Activated naive CD8-positive, alpha-beta T cell treated with anti-CD3 and anti-CD28 coated beads, Interleukin-2, amount 10 ng/mL, durations not matched to agents 7 days and 5 days (primary cell): ENCODE measurements at places on chromosomes 2 and 18. TPM values are rescaled to one million over a fixed set of nuclear protein-coding genes. Genes with fewer than 3 reads are reported as not detected.

- no peak for DNase-seq
Measured at GRCh38 chr2:14535156-14535555, 97.4 kb upstream of the LRATD1 start.

Gene IL18R1
- 37.3 TPM for total RNA-seq

GRCh38 chr2:25814681-25815080, 63.6 kb downstream of the ASXL2 start:
- DNase-seq = no peak

GRCh38 chr2:240556553-240557100, 1.2 kb downstream of the ANKMY1 start:
- DNase-seq = peak; percentile 75

Gene MATN3
- not detected for total RNA-seq

GRCh38 chr18:56511996-56512395, 126.4 kb downstream of the TXNL1 start:
- DNase-seq = no peak

GRCh38 chr2:226023383-226023782, 623.9 kb downstream of the NYAP2 start:
- no peak for DNase-seq

GRCh38 chr2:96098900-96099590, 17.3 kb downstream of the ADRA2B start:
- DNase-seq = peak; percentile 18

Gene GKN1
- total RNA-seq = not detected

- DNase-seq = no peak
Measured at GRCh38 chr2:129237966-129238725, 741.3 kb upstream of the RAB6C start.

Gene DSC1
- total RNA-seq = 0.61 TPM

Gene CCL20
- not detected for total RNA-seq

DNA sequence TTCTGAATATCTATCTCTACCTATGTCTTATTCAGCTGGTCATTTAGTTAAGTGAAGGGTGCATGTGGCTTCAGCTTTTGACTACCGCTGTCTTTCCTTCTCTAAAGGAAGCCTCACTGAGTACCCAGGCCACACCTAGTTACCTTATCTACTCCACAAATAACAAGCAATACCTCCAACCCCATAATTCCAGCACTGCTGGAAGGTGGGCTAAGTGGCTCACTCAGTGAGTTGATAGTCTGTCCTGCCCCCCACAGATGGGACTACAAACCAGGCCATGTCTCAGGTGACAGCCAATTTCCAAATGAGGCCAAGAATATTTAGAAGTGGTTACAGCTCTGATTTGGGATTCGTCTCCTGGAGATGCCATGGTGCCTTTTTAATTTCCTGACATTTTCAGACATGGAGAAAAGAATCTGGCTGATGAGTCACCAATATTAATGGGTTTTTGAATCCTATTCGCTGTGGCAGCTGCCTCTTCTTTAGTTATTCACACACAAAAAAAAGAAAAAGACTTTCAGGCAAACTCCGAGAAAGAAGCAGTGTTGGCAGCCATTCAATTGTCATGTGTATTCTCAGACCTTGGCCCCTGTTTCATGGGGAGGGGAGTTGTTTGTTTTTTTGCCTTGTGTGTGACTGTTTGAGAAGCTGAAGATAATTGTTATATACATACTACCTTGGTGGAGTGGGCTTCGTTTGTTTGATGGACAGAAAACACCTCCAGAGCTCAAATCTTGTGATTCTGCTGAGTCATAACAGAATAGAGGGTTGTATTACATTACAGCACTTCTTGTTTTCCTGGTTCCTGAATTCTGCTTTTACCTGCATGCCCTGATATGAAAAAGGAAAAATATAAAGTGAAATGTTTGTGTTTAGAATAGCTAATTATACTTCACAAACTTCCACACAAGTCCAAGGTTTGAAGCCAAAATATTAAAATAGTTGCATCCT, 64.2 kb downstream of the SCG2 start:
- no peak for DNase-seq

DNA sequence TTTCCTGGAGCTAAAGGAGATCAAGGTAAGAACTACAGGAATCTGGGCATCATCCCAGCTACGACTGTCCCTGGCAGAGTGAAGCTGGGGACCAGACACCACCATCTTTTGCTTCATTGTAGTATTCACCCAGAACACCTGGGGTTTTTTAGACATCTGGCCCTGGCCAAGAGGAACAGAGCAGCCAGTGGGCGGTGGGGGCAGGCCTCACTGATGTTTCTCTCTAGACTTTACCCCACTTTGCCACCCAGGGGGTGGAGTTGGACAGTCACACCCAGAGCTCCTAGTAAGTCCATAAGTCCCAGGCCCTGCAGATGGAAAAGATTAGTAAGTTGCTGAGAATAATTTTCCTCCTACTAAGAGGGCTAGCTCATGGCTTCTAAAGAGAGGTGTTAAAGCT, 39.6 kb downstream of the MARCO start:
- DNase-seq = no peak

- no peak for DNase-seq
Measured at GRCh38 chr2:170690640-170691039, 24.5 kb upstream of the SP5 start.

- DNase-seq = no peak
Measured at GRCh38 chr2:37287966-37288365, 36.7 kb downstream of the PRKD3 start.

Gene MDH1B
- 0.44 TPM for total RNA-seq

Gene STARD6
- not detected for total RNA-seq

- no peak for DNase-seq
Measured at GRCh38 chr18:63255435-63255834, 64.1 kb downstream of the BCL2 start.

Gene NETO1
- not detected for total RNA-seq

GRCh38 chr2:200350850-200351285, 44.4 kb downstream of the SPATS2L start:
- no peak for DNase-seq

Gene SOX11
- total RNA-seq = not detected

Gene MAPK4
- not detected for total RNA-seq

Gene PJVK
- total RNA-seq = 2.5 TPM

DNA sequence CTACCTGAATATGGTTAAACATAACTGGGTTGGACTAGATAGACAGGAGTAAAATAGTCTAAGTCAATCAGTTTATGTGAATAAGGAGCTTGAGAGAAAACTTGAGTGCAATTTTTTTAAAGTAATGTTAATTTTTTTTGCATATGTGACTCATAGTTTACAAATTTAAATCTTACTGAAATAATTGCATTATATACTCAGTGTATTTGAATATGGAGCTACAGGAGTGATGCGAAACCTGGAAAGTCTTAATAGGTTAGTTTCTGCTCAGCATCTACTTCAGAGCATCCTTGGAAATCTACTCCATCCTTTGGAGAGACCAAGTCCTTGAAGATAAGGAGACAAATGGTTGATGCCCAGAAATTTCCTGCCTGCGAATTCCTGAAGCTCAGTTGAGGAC, 318.8 kb upstream of the NXPH2 start:
- DNase-seq = no peak

- no peak for DNase-seq
Measured at GRCh38 chr2:176173567-176174381, 14.7 kb upstream of the HOXD1 start.

DNA sequence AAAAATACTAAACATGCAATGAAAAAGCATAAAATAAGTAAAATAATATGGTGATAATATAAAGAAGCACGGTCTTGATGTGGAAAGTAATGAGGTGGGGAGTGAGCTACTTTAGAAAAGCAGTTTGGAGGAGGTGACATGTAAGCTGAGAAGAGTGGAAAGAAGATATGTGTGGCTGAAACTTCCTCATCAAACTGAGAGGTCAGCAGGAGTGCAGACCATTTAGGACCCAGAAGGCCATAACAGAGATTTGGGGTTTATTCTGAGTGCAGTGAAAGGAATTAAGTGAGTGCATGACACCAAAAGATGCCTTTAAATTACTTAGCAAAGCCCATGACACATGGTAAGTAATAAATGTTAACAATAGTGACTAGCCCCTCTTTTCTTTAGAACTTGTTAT, 24.4 kb upstream of the TMEM182 start:
- DNase-seq = no peak

Gene VSNL1
- not detected for total RNA-seq

- DNase-seq = no peak
Measured at GRCh38 chr2:201938781-201939180, 94.9 kb upstream of the FZD7 start.

DNA sequence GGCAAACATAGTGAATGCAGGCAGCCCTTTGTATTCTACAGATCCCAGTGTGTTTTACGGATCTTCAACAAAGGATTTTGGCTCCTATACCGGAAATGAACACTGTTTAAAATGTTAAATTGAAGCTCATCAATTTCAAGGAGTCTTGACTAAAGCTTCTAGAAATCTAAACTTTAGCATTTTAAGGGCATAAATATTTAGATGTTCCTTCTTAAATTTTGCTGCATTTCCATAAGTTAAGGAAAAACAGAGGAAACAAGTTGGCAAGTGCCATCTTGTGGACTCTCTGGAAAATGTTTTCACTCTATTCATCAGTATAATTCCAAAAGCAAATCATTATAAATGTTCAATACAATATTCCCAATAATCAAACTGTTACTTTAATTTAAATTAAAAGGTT, 19.6 kb downstream of the CHN1 start:
- no peak for DNase-seq

Gene CNTNAP5
- total RNA-seq = not detected

Gene PSMA8
- total RNA-seq = 1.4 TPM

Gene FBXO15
- total RNA-seq = 2.0 TPM

Gene REG3A
- total RNA-seq = not detected
